ENCODE measurements at places on chromosomes 7 and 10.

DNA sequence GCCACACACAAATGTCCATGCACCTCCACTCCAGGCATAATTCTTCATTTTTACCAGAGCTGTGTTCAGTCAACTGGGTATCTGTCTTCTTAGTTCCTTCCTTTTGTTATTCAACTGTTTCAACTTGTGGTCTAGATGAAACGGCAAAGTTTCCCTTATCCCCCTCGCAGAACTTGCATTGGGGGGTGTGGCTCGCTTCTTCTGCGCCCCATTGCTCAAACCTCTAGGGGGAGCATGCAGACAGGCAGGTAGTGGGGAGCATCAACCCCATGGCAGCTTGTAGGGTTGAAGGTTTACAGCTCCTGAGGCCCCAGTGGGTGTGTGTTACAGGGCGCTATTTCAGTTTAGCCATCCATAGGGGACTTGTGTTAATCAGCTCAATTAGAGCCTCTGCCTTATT is 38.3 kb upstream of the COBL start:
- DNase-seq: no peak

DNA sequence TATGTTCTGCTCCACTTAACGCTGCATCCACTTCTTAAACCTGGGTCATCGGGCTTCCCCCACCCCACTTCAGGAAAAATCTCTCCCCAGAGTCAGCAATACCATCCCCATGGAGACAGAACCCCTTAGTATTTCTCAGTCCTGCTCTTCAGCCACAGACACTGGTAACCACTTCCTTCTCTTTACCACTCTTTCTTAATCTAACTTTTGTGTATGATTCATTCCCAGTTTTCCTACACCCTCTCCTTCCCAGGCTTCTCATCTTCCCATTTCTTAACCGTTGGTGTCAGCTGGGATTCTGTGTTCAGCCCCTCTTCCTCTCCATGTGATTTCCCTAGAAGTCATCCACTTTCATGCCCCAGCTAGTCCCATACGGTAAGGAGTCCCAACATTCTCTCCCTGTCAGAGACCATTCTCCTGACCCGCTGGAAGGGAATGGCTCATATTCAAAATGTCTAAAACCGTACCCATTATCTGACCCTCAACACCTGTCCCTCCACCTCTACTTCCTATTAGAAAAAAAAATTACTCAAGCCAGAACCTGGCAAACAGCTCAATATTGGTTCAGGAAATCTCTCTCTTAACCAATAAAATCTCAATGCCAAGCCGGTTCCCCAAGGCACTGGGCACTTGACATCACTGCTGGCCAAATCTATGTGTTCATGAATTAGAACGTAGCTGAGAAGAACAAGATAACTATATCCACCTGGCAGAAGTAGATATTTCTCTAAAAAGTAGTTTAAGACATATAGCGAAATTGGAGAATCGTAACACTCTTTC is 89.4 kb downstream of the DGKI start:
- no peak for DNase-seq

- no peak for DNase-seq
Measured at GRCh38 chr10:59970396-59971368, 64.3 kb upstream of the CCDC6 start.

- DNase-seq: no peak
Measured at GRCh38 chr10:42974693-42975002, 102.2 kb upstream of the RET start.

DNA sequence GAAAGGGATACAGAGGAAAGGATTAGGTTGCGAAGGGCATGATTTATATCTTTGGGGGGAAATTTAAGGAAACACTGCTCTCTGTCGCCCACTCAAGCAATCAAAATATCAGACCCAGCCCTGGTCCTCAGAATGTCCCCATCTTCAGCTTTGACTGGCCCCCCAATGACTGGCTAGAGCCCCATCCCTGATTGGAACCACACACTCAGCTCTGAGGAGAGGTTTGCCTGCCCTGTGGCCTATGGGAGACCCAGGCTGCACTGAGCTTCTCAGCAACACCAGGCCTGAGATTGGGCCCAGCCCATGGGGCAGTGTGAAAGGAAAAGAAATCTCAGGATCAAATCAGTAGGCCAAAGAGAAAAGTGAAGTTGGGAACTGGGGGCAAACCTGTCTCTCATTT is 69.5 kb downstream of the ADCYAP1R1 start:
- no peak for DNase-seq

DNA sequence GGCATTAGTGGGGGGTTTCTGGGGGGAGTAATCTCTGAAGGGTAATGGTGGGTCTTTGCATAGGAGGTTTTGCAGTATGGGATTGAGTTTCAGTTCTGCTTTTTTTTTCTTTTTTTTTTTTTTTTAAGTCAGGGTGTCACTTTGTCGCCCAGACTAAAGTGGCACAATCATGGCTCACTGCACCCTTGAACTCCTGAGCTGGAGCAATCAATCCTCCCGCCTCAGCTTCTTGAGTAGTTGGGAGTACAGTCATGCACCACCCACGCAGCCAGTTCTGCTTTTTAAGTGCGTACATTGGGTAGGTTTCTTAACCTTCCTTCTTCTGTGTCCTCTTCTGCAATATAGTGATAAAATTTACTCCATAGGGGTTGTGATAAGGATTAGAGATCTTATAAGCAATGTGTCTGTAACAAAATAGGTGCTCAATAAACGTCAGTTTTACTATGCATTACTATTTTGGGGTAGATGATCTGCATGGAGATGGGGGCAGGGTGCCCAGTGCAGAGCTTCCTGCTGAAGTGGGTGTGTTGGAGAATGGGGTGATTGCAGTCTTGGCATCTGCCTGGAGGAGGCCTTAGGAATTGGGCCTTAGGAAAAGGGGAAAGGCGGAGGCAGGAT is 9.6 kb downstream of the KAZALD1 start:
- no peak for DNase-seq

DNA sequence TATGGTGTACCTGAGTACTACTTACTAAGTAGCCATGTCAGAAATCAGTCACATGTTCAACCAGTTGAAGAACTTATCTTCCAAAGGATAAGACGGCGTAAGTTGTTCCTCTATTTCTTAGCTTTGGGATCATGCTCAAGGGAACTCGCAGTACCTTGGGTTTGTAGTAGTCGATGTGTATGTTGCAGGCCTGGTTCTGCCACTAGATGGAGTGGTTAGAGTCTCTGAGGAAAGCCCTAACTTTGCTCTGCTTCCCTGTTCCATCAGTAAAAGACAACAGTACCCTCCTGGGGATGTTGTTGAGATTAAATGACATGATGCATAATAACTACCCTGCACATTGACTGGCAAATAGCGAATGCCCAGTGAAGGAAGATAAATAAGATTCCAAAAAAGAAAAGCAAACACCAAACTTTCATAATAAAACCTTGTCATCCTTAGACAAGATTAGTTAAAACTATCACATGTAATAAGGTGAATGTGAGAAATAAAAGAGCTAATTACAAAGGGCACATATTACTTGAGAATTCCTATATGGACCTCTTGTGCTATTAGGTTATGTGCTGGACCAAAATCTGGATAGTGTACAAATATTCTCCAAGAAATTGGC is 165.9 kb downstream of the ABCA13 start:
- no peak for DNase-seq

- DNase-seq: no peak
Measured at GRCh38 chr10:16832351-16833080, 15.3 kb upstream of the RSU1 start.

DNA sequence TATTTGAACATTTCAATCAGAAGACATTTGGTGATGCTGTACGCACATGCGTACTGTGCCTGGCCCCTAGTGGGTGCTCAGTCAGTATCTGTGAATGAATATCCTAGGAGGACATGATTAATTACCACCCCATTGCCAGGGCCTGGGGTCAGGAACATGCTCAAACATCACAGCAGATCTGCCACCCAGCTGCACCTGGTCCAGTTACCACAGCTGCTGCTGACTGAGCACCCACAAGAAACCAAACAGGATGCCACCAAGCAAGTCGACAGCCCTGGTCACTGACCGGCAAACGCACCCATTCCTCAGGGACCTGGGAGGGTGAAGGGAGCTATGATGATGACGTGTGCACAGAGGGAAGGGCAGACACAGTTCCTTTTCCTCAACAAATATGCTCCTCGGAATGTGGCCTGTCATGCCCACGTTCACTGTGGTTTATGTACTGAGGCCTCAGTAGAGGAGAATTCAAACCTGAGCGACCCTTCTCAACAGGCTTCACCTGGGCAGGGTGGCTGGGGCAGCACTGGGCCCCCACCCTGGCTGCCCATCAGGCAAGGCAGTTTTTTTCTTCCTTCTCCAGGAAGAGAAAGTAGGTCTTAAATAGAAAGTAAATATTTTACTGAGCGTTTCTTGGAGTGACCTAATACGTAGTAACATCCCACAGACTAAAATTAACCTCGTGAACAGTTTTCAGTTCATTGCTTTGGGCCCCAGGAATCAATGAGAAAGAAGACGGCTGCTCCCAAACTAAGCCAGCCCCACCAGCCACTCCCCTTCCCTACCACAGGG is 13.4 kb downstream of the CTBP2 start:
- DNase-seq: no peak

- DNase-seq: no peak
Measured at GRCh38 chr7:139574618-139575337, 51.3 kb downstream of the CLEC2L start.

GRCh38 chr10:335151-335800 is 200.0 kb downstream of the ZMYND11 start:
- no peak for DNase-seq

- no peak for DNase-seq
Measured at GRCh38 chr7:99129001-99129400, 14.9 kb downstream of the SMURF1 start.

DNA sequence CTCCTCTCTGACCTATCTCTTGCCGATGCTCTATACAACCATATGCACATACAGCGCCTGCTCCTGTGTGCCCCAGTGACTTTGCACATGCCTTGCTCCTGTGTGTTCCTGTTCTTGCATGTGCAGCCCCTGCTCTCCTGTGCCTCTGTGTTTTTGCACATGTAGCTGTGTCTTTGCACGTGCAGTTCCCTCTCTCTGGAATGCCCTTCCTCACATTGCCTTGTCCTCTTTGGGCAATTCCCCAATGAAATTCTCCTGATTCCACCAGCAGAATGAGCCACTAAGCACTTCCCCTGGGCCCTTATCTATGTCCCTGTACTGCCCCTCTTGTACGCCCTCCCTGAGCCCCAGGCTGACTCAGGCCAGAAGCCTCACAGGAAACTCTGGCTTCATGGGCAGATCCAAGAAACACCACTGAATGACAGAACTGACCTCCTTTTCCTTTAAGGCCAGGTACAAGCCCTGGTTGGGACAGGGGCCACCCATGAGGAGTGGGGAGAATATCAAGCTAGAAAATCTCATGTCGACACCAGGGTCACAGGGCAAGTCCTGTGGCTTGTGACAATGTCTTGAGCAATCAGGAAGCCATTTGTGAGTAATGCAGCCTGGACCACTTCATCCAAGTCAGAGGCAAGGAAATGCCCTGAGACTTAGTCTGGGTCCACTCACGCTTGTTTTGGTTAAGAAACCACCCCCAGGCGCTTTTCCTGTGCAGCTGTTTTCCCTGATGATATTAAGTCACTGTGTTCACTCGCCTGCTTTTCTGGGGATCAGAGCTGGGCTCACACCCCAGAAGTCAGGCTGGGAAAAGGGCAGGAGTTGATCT is 1.9 kb upstream of the ARHGAP22 start:
- no peak for DNase-seq

GRCh38 chr7:151315038-151315655 is 26.5 kb upstream of the NUB1 start:
- DNase-seq: peak; percentile 81

DNA sequence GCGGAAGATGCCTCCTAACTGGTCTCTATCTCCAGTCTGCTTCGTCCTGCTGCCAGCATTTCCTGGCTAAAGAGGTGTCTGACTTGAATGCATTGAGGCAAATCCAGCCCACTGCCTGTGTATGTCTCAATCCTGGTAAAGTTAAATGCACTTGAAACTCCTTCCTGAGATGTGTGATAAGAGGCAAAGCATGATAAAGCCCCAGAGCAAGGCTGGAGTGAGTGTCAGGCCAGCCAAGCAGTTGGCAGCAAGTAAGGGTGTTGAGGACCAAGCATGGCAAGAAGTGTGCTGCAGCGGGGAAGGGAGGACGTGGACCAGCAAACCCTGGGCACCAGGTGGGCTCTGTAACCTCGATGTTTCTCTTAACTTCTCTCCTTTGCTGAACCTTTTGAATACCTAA is 29.1 kb downstream of the LRRC18 start:
- no peak for DNase-seq

DNA sequence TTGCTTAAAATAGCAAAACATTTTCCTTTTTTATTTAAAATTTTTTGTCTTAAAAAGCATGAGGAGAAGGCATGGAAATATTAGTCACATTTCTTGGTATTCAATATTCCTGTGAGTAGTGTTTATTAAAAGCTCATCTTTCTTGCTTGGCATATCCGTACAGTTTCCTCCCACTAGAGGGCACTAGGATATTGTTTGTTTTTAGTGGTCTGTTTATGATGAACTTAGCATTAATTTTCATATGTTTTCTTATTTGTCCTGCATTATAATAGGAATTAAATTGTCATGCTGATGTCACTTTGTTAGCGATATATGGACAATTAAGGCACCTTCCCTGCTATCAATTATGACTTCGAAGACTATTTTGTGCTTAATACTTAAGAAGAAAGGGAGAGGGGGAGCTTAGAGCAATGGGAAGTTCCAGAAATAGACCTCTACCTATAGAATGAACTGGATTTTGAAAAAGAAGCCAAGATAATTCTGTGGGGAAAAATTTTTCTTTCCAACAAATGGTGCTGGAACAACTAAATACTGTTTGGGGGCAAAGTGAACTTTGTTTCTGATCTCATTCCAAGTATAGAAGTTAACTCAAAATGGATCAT is 91.0 kb upstream of the STRIP2 start:
- peak; percentile 66 for DNase-seq

GRCh38 chr7:41809940-41810576 is 107.2 kb upstream of the INHBA start:
- DNase-seq: no peak

- DNase-seq: no peak
Measured at GRCh38 chr10:129771991-129772431, 192.1 kb downstream of the EBF3 start.

GRCh38 chr10:10845185-10845584 is 172.5 kb upstream of the CELF2 start:
- no peak for DNase-seq

DNA sequence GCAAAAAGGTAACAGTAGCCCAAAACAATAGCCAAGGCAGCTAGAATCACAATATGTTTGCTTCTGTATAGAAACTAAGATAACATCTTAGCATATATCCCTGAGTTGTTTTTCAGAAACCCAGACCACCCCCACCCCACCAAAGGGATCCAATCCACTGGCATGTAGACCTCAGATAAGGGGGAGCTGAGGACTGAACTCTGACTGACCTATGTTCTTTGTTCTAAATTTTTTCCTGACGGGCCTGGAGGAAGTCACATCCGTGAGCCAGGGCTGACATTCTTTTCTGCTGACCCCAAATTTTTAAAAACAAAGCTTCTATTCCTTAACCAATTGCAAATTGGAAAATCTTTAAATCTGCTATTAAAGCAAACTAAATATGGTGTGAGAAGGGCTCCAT is 493.9 kb upstream of the IGFBP3 start:
- DNase-seq: no peak

DNA sequence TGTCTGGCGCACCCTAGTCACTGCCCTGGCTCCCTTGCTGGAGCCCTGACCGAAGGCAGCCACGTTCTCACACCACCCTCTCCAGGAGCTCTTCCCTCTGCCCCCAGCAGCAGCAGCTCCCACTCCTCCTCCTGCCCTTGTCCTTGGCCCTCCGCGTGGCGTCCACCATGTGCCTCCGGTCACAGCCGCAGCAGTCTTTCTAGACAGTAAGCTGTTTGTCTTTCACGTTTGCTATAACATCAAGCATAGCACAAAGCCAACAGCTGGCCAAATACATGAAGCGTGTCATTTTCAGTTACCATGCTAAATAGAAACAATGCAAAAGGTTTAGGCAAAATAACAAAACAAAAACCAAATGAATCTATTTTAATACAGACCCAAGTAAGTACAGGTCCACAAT is 3.3 kb downstream of the PITRM1 start:
- DNase-seq: no peak
